Midbrain (tissue), 1 donor: ENCODE measurements at places on chromosomes 16 and 17.

GRCh38 chr17:82320956-82321927 lies 3.8 kb upstream of the CD7 start:
- DNase-seq = no peak

GRCh38 chr16:79069121-79069520 lies 531.4 kb downstream of the MAF start:
- no peak for DNase-seq

DNA sequence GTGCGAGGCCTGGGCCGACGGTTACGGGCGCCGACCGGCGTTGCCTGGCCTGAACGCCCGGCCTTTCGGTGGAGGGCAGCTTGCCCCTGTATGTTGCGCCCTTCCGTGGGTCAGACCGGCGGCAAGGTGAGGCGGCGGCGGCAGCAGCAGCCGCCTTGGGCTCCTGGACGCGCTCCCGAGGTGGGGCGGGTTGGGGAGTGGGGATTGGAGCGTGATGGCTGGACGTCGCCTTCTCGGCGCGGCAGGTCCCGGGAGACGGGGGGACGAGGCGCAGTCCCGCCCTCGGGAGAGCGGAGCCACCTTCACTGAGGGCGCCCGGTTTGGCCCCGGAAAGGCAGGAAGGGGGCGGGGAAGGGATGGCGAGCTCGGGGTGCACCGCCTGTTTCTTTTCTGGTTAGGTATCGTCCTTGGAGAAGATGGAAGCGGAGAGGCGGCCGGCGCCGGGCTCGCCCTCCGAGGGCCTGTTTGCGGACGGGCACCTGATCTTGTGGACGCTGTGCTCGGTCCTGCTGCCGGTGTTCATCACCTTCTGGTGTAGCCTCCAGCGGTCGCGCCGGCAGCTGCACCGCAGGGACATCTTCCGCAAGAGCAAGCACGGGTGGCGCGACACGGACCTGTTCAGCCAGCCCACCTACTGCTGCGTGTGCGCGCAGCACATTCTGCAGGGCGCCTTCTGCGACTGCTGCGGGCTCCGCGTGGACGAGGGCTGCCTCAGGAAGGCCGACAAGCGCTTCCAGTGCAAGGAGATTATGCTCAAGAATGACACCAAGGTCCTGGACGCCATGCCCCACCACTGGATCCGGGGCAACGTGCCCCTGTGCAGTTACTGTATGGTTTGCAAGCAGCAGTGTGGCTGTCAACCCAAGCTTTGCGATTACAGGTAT lies 671 bp downstream of the DGKE start:
- DNase-seq = no peak

- DNase-seq = no peak
Observed at GRCh38 chr16:74888232-74888862, 96.6 kb downstream of the WDR59 start.

- DNase-seq = no peak
Observed at GRCh38 chr16:75228143-75228976, 9.6 kb downstream of the CTRB1 start.

DNA sequence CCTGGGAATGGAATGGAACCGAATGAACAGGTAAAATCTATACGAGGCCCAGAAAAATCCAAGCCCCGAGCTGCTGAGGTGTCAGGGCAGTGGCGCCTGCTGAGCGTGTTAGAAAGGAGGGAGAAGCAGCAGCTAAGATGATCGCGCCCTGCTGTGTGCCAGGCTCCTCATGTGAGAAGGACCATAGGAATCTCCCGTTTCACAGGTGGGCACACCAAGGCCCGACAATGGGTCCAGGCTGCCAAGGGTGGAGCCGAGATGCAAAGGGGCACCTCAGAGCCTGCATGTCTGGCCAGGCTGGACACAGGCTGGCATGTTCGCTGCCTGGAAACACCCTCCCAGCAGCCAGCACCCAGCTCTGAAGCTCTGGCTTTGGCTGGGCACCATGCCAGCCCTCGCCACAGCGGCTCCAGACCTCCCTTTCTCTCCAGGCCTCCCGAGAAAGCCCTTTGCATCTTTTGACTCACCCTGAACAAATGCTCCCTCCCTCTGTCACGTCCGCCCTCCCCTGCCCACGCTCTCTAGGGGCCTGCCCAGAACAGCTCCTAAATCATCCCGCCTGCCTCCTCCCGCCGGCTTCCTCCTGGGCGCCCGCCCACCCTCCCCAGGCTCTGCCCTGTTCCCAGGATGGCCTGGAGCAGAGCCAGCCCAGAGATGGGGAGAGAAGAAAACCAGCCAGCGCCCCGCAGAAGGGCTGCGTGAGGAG lies 217.8 kb upstream of the GSE1 start:
- DNase-seq = no peak

DNA sequence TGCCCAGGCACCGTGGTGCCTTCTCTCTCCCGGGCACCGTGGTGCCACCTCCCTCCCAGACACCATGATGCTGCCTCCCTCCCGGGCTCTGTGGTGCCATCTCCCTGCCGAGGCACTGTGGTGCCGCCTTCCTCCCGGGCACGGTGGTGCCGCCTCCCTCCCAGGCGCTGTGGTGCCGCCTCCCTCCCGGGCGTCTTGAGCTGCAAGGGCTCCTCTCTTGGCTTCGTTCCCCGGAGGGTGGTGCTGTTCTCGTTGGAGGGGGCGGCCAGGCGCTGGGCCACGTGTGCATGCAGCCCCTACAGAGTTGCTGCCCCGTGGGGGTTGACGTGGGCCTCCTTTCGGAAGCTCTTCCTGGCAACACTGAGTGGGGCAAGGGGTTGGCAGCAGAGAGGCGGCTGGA lies 8.2 kb downstream of the CENPX start:
- no peak for DNase-seq
